ENCODE measurements at places on chromosomes 13 and 19.

DNA sequence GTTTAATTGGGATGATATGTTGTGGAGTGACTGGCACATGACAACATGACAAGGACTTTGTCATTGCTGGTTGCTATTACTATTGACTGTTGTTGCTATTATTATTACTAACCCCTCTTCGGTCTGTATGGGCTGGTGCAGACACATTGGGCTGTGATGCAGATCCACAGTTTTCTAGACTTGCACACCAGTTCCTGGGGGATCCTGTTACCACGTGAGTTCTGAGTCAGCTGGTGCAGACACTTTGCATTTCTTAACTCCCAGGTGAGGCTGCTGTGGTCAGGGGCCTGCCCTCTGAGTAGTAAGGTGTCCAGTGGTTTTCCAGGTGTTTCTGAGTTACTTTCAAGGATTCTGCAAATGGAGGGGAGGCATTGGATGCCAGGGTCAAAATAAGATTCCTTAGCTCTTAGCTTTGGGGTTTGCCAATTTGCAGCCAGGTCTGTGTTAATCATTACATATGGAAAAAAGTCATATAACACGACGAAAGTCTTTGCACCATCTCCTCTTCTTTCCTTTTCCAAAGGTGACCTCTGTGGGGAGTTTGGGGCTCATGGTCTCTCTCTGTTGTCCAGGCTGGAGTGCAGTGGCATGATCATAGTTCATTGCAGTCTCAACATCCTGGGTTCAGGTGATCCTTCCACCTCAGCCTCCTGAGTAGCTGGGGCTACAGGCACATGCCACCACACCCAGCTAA is 19.3 kb downstream of the BICRA start:
- DNase-seq: no peak

- DNase-seq: no peak
These were observed 1366.6 kb upstream of the MIR17HG start for GRCh38 chr13:89980896-89981295.

DNA sequence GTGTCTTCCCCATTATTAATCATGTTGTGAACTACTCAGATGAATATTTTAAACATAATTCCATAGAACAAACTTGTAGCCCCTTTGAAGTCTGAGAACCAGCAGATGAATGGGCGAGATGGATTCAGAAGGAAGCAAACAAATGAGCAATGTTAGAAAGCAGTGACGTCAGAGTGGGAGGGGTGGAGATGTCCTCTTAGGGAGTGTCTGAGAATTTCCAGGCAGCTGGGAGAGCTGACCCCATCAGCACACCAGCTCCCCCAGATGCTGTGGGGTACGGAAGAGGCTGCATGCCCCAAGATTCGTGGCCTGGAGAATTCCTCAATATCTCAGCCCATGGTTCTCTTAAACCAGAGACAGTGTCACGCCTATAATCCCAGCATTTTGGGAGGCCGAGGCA is 68.6 kb downstream of the DPF1 start:
- DNase-seq: no peak

GRCh38 chr13:33543631-33544265 is 258.2 kb upstream of the STARD13 start:
- DNase-seq: no peak

DNA sequence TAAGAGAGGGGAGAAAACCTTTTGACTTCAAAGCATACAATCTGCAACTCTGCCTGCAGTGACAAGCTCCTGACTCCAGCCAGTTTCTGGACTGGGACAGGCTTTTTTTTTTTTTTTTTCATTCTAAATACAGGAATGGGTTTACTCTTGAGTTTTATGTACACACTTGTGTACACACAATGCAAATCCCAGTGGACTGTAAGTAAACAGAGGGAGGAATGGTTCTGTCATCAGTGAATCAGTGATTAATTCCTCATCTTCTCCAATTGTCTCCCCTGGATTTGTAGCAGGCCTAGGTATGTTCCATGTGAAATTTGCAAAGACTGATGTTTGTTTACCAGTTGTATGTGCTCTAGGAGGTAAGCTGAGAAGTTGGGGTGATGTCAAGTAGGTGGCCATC is 184.8 kb downstream of the SHISA2 start:
- DNase-seq: no peak

DNA sequence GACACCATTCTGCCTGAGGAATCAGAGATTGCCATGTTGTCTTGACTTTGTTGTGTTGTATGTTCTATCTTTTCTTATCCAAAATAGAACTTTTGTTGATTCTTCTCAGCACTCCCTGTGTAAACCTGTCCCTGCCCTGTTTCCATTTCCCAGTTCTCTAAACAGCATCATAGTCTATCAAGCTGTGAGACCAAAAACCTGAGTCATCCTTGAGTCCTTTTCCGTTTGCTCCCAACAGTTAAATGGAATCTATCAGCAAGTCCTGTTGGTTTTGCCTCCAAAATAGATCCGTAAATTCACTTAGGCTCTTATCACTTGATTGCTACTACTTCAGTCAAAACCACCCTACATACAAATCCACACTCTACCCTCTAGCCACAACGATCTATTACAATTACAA is 667.1 kb downstream of the PCDH9 start:
- DNase-seq: no peak

DNA sequence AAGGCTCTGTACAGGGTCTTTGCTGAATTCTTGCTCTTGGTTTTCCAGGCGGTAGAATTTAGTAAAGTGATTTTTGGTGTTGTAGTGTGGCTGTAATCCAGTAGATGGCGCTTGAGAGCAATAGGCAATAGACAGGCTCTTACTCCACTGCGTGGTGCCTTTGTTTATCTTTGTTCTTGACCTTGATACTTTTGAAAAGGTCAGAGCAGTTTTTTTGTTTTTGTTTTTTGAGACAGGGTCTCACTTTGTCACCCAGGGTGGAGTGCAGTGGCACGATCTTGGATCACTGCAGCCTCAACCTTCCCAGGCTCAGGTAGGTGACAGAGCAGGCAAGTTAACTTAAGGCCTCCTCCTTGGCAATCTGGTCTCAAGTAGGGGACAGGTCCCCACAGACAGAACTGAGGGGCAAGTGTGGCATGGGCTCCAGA is 12.2 kb upstream of the LILRA5 start:
- peak; percentile 5 for DNase-seq

DNA sequence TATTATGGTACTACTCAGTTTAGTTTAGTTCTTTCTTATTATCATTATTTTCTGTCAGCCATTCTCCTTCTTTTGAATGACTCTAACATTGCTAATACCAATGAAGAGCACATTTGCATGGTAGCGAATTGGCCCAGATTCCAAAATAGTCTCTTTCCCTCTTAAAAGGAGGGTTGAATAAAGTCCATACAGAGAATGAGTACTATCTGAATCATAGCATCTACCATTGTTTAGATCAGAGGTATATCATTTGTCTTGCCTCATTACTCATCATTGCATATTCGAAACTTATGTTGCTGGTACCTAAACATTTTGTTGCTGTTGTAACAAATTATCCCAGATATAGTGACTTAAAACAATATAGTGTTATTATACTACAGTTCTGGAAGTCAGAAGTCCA is 1235.3 kb upstream of the ATXN8OS start:
- DNase-seq: no peak

DNA sequence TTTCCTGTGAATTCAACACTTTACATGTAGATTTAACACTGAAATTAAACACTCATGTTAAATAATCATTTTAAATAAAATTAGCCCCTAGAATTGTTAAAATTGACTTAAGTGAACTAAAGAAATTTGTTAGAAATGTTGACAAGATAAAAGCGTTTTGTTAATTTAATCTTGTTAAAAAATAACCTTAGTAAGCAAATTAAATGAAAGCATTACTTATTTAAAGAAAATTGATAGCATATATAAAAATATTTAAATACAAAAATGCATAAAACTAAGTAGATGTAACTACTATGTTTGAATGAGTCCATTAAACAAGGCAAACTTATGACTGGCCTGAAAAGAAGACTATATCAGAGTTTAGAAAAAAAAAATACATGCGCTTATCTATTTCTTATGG is 99.0 kb upstream of the TRPC4 start:
- DNase-seq: no peak

GRCh38 chr13:60165391-60166099 is 1.8 kb upstream of the DIAPH3 start:
- DNase-seq: no peak

- peak; percentile 88 for DNase-seq
These were observed 7.7 kb downstream of the PLEKHF1 start for GRCh38 chr19:29672933-29673336.

DNA sequence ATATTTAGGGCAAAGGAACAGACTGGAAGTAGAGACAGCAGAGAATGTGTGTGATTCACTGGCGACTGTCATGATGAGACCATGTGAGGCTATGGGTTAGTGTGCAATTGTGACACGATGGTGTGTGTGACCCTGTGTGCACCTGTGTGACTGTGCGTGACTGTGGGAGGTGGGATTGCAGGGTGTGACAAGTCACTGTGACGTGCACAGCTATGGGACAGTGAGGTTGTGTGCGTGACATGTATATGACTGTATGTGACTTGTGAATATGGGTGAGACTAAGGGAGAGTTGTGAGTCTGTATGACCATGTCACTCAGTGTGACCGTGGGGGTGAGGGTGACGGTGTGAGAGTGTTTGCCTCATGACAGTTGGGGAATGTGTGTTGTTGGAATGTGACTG is 3.4 kb upstream of the GIPR start:
- no peak for DNase-seq

- DNase-seq: no peak
These were observed 1.7 kb downstream of the SMIM24 start for GRCh38 chr19:3478409-3479176.

DNA sequence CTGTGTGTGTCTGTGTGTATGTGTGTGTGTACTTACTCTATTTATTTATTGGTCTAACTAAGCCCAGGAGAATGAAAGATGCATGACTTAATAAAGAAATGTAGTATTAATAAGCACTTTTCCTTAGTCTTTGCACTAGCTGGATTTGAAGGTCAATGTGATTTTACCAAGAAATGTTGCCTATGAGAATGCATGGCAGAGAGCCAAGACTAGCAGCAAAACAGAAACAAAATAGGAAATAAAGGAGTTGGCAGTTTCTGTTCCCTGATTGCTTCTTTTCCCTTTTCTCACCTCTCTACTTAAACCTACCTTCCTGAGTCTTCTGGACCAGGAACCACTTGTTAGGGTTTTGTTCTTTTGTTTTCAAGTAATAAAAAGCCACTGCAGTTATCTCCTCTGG is 286.1 kb downstream of the KCTD12 start:
- DNase-seq: no peak

GRCh38 chr13:39379118-39379517 is 223.9 kb downstream of the LHFPL6 start:
- no peak for DNase-seq

- DNase-seq: no peak
These were observed 2.9 kb downstream of the EDNRB start for GRCh38 chr13:77915686-77916085.
